ENCODE measurements at places on chromosomes 7 and 10.

- no peak for DNase-seq
Observed at GRCh38 chr7:158530800-158531609, 56.6 kb downstream of the PTPRN2 start.

GRCh38 chr10:63716016-63716580, 194.9 kb downstream of the REEP3 start:
- DNase-seq, result no peak

GRCh38 chr7:96824686-96825085, 115.0 kb upstream of the SEM1 start:
- no peak for DNase-seq

GRCh38 chr7:155057076-155057475, 13.0 kb upstream of the HTR5A start:
- DNase-seq, result no peak

GRCh38 chr7:28452681-28453080, 40.4 kb downstream of the CREB5 start:
- no peak for DNase-seq

DNA sequence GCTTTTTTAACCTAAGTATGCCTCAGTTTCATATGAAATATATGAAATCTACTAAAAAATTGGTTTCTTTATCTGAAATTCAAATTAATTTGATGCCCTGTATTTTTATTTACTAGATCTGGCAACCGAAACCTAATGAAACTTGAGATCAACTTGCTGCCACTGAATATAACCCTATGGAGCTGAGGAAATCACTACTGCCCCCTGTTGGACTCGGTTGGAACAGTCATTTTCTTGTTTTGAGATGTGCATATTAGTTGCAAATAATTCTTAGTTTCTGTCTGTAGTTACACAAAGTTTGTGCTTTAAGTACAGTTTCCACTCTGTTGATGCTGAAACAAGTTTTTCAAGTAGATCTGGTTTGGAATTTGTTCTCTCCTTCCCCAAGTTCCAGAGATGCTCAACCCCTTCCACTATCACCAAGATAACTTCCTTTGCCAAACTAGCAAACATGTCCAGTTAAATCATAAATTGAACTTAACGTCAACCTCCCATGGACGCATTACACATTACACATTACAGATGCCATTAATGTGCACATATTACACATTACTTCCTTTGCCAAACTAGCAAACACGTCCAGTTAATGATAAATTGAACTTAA, 22.2 kb upstream of the EXOC4 start:
- peak; percentile 22 for DNase-seq

DNA sequence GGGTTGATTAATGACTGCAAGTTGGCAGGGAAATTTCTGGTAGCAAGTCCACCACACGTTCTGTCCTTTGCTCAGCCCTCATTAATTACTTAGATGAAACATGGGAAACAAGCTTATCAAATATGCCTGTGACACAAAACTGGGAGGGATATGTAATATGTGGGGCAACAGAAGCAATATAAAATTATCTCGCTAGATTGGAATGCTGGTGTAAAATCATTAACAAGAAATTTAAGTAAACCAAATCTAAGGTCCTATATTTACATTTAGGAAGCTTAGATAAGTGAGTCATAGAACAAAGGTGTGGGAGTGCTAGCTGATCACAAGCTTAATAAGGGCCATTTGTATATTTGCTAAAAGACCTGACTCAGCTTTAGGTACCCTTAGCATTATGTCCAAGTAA, 23.5 kb downstream of the TRPV5 start:
- no peak for DNase-seq
